ENCODE measurements at places on chromosomes 5 and 9.

GRCh38 chr5:142821733-142822487 lies 51.7 kb downstream of the ARHGAP26 start:
- DNase-seq, result peak; percentile 78

GRCh38 chr5:112586596-112587062 lies 151.1 kb upstream of the APC start:
- DNase-seq, result no peak

DNA sequence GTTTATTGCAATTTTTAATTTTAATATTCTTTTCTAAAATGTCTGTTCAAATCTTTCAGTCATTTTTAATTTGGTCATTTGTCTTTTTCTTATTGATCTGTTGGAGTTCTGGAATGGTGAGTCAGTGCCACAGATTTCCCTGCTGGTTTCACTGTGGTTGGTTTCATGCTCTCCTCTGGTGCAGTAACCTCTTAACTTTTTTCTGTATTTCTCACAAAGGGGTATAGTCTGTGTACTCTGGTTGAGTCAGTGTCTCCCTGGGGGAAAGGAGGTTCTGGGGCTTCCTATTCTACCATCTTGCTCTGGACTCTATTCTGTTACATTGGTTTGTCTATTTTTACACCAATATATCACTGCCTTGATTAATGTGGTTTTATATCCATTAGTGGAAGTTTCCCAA lies 178.8 kb downstream of the CSNK1G3 start:
- no peak for DNase-seq

DNA sequence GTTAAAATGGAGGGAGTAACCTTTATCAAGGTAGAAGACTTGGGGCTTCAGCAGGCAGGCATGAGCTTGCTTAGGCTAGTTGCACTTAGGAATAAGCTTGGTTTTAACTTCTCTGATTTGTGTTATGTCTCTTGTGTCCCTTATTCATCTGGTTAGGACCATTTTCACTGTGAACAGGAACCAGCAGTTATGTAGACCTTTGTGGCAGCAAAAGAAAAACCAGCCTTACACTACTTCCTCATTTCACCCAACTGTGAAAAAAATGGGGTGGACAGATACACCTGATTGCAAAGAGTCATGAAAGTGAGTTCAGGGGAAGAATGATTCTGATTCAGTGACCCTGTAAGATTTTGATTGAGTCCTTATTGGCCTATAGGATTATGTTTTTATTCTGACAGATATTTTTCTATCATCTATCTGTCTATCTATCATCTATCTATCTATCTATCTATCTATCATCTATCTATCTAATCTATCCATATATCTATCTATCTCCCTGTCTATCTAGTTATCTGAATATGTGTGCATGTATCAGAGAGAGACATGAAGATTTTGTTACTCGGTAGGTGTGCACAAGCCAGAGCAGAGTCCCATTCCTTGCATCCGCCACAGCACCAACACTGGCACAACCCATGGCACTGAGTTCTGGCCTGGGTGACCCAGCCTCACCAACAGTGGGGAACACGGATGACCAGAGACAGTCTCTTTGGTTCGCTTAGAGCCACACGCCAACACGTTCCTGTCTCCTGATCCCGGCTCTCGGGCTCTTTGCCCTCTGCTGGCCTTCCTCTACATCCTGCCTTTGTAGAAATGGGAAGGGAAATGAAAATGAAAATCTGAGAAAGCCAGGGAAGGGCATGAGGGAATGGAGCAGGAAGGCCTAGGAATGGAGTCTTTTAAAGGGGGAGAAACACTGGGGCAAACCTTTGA lies 1.3 kb upstream of the ZNF366 start:
- peak; percentile 94 for DNase-seq

- peak; percentile 65 for DNase-seq
Measured at GRCh38 chr9:35727676-35728040, 4.3 kb downstream of the TLN1 start.

DNA sequence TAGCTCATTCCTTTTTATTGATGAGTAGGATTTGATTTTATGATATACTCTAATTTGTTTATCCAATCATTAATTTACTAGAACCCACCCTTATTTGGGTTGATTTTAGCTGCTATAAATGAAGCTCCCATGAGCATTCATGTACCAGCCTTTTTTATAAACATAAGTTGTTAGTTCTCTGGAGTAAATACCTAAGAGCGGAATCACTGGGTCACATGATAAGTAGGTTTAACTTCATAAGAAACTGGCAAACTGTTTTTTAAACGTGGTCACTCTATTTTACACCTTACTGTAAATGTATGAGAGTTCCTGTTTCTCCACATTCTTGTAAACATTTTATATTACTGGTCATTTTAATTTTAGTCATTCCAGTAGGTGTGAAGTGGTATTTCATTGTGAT lies 364.6 kb downstream of the NPR3 start:
- DNase-seq, result no peak

Measured in common myeloid progenitor, CD34-positive (primary cell).